Keratinocyte (primary cell): ENCODE measurements at places on chromosomes 11 and 22. TPM values are rescaled to one million over a fixed set of nuclear protein-coding genes. Genes with fewer than 3 reads are reported as not detected.

DNA sequence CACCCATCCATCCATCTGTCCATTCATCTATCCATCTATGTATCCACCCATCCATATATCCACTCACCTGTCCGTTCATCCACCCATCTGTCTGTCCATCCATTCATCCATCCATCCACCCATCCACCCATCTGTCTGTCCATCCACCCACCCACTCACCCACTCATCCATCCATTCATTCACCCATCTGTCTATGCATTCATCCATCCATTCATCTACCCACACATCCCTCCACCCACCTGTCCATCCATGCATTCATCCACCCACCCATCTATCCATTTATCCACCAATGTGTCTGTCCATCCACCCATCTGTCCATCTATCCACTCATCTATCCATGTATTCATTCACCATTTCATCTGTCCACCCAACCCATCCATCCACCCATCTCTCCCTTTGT, 33.3 kb downstream of the NADSYN1 start:
- no peak for DNase-seq
- H3K27ac ChIP-seq = no peak overlapping the region
- H3K27me3 ChIP-seq = no peaks in the 10 kb centered on the region
- peaks cover 21% of the 10 kb centered on the region for H3K4me1 ChIP-seq

Gene OR4D5
- not detected in 3 replicates for polyA plus RNA-seq

GRCh38 chr11:70130636-70131035, 52.5 kb downstream of the ANO1 start:
- H3K36me3 ChIP-seq = peaks cover 6% of the 10 kb centered on the region
- no peaks in the 10 kb centered on the region for H3K27me3 ChIP-seq
- no peak for DNase-seq
- no peak overlapping the region for H3K4me3 ChIP-seq
- peaks cover 14% of the 10 kb centered on the region for H3K4me1 ChIP-seq

DNA sequence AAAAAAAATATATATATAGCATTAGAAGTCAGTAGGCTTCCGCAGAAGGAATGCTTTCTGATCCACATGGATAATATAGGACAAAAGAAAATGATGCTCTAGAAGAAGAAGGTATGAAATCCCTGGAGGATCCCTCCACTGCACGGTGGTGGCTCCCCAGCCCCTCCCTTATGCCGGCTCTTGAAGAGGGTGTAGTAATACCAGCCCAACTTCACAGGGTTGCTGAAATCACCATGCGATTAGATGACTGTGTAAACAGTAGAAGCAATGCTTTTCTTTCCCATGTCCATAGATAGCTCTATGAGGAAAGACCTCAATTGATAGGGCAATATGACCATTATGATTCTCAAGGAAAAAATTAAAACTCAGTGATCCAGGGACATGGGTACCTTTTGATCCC, 3.2 kb upstream of the ETS1 start:
- DNase-seq = no peak
- no peak overlapping the region for H3K4me3 ChIP-seq
- peaks cover 33% of the 10 kb centered on the region for H3K27me3 ChIP-seq
- no peaks in the 10 kb centered on the region for H3K4me1 ChIP-seq

DNA sequence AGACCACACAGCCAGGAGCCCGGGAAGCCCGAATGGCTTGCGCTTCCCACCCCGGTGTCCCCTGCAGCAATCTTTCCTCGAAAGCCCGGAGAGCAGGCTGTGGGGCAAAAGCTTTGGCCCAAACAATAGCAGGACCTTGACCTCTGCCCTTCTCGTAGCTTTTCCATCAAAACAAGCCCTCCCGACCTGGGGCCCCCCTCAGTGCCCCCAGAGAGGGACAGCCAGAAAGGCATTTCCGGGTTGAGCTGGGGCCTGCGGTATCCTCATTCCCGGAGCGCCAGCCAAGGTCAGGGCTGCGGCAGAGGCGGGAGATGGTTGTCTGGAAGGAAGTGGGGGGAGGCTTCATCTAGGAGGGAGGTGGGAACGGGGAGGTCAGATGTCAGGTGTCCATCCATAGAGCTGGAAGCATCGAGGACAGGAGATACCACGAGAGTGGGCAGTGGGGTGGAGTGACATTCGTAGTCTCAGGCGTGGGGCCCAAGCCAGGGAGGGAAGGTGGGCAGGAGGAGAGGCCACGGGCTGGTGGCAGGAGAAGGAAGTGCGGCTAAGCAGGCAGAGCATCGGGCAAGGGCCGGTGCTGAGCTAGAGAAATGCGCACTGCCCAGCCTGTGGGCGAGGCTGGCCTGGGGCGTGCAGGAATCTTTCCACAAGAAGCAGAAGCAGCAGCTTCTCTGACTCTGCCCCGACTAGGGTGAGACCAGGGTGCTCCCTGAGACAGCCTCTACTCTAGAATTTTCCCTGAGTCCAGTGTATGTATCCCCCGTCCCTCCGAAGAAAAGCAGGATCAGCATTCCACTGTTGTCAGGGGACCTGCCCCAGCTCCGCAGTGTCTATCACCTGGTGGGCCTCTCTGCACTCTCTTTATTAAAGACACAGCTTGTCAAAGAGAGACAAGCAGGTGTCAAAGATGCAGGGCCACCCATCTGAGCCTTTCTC, 14.3 kb downstream of the PDGFB start:
- H3K27me3 ChIP-seq = no peaks in the 10 kb centered on the region
- H3K36me3 ChIP-seq = peaks cover 22% of the 10 kb centered on the region
- H3K27ac ChIP-seq = no peak overlapping the region
